ENCODE measurements at places on chromosomes 11 and 22.

DNA sequence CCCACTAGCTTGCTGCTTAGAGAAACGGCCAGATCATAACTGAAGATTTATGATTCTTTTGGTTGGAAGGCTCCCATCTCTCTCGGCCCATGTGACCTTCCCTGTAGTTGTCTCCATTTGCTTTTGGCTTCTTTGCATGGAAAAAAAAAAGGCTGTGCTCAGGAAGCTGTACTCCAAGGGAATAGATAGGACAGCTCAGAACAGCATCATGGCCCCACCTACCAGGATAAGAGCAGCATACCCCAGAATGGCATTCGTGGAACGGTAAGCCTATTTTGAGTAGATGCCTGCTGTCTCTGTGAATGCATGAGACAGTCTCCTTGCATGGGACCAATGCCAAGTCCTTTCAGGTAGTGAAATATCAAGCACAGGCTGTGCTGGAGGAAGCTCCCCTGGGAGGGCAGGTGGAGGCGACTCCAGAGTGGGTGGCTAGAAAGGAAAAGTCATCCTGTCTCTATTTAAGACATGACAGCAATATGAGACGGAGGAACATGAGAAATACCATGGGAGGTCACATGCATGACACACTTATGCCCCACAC, 94.1 kb upstream of the AMOTL1 start:
- DNase-seq: no peak

DNA sequence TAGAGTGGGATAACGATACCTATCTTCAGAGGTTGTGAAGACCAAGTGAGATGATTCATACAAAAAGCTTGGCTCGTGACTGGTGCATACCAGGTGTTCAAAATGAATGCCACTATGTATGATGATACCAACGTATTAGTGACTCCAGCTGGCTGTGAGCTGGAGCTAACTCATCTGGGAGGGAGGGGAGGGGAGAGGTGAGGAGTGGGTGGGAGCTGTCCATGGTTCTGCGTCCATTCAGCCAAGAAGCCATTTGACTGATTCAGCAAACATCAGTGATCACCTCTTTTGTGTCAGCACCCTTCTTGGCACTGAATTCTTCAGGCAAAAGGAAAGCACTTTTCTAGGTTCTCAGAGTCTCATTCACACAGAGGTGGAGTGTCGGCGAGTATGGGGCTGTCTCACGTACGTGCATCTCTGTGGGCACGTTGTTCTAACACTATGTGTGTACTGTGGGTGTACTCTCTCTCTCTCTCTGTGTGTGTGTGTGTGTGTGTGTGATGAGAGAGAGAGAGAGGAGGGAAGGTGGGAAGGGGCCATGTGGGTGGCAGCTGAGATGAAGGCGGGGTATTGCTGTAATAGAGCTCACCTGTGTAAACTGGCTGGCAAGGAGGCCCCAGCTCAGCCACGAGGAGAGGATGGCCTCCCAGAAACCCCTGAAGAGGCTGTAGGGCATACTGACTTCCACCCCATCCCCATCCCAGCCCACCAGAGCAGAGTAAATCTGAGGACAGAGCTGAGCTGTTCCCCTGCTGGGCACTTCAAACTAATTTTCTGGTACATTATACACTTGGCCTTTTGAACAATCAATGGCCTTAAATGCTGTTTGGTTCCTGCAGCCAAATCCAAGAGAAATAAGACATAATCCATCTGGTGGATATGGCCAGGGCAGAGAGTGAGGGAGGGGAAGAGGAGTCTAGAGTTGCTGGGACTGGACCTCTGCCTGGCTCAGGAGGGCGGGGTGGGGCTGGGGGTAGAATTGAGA, 96.1 kb upstream of the THY1 start:
- no peak for DNase-seq

- no peak for DNase-seq
Observed at GRCh38 chr22:30829901-30830550, 135.4 kb downstream of the OSBP2 start.

DNA sequence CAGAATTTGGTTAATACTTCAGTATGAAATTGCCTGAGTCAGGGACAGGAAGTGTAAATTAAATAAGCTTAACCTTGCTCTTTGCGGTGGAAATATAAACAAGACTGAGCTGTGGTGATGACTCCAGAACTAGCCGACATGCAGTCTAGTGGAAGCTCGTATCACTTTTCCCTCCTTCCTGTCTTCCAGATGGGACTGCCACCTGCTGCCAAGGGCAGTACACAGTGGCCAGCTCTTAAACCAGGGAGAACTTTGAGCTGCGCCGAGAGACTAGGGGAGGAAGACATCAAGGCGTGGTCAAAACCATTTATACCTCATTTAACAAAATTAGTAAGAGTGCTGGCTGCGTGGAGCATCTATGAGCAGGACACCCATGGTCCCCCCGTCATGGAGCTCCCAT, 31.3 kb upstream of the CTTN start:
- DNase-seq: no peak

DNA sequence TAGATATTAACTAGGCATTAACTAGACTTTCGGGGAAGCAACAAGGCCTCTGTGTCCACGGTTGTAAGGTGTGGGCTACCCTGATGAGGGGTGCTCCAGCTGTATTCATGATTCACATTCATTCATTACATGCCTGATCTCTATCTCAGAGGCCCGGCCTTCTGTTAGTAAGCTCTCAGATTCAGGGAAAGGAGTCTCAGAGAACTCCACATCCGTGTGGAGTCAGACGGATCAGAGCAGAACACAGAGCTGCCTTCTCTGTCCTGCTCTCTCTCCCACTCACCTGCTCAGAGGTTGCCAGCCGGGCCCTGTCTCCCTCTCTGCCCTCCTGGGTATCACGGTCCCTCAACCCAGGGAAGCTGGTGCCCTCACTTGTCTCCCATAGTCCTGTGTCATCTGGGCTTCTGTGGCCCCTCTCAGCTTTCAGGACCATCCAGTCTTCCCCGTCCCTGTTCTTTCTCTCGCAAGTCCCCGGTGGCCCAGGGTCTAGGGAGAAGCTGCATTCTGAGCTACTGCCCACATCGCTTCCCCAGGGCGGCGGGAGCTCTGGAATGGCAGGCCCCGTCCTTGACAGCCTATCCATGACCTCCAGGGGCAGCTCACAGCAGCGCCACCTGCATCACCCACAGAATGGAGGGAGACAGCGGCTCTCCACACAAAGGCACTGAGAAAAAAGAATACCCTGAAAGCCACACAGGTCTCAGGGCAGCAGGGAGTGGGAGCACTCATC, 4.3 kb downstream of the TP53AIP1 start:
- DNase-seq: no peak

DNA sequence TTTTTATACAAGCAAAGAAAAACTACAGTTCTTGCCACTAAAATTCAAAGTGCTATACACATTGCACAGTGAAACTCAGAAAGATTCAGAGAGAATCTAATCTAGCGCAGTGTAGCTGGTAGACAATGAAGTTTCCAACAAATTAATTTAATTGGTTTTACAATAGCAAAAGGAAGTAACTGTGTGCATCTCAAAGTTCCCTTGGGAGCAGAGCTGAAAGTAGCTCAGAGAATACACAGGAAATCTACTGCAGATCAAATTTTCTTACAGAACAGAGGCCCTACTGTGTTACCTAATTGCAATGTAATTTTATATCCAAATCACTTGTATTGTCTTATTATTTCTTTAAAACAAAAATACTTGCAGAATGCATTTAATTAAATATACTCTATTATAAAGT, 1396.2 kb upstream of the TENM4 start:
- DNase-seq: no peak

DNA sequence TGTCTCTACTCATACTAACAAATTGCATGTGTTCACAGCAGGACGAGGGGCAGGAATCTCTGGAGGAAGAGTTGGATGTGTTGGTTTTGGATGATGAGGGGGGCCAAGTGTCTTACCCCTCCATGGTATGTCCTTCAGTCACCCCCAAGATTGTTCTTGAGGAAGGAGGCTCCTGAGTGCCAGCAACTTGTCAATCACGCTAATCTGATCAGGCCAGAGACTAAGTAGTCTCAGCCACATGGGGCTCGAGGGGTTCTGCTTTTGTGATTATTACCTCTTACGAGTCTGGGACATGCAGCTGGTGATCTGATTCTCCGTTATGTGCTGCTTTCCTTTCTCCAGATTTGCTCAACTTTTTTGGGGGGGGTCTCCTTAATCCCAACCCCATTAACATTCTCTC, 54.3 kb downstream of the CTNND1 start:
- DNase-seq: no peak

GRCh38 chr11:65459552-65459951, 37.0 kb downstream of the NEAT1 start:
- no peak for DNase-seq

DNA sequence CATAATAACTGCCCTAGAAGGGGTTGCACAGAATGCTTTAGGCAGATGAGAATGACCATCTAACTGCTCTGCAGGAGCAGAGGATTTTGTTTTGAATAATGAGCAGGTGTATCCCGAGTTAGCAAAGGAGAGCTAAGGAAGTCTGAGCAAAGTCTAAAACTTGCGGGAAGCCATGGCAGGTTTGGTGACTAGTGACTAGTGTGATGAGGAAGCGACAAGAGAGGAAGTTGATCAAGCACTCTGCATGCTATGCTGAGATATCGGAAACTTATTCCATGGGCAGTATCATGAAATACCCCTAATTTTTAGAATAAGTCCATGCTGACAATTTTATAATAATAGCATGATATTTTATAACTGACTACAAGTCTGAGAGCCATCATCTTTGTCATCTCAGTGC, 12.9 kb downstream of the OLFML1 start:
- DNase-seq: no peak

- DNase-seq: no peak
Observed at GRCh38 chr11:35826949-35827348, 116.9 kb upstream of the LDLRAD3 start.

- no peak for DNase-seq
Observed at GRCh38 chr22:35195821-35196220, 61.5 kb upstream of the HMGXB4 start.

- DNase-seq: no peak
Observed at GRCh38 chr22:31344256-31344577, 1.9 kb downstream of the PATZ1 start.

DNA sequence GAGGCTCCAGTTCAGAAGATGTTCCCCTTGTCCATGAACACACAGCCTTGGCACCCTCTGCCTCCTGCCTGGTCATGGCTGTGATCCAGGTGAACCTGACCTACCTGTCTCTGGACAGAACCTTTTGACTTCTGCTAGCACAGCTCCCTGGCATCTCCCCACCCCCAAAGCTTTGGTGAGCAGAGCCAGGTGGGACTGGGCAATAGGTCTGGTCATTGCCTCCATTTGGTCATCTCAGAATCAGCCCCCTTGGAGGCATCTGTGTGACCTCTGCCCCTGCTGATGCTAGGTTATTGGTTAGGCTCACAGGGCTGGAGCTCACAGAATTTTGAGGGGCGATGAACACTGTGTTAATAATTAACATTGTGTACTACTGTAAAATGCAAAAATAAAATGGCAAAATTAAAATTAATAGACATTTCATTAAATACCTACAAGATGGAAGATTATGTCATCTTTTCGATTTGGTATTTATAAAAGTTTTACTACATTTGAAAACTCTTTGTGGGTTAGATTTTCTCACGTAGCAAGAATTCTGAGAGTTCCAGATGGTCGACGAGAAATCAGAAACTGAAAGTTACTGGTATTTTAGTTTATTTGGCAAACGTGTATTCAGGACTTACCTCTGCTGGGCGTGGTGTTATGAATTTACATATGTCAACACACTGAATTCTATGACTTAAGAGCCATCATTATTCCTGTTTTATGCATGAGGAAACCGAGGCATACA, 8.3 kb upstream of the KIAA0930 start:
- DNase-seq: no peak

- DNase-seq: no peak
Observed at GRCh38 chr11:66020618-66021357, 5.5 kb downstream of the CATSPER1 start.

- no peak for DNase-seq
Observed at GRCh38 chr11:127288926-127289325, 288.4 kb upstream of the KIRREL3 start.

GRCh38 chr22:47133061-47133969, 370.9 kb downstream of the TBC1D22A start:
- no peak for DNase-seq

DNA sequence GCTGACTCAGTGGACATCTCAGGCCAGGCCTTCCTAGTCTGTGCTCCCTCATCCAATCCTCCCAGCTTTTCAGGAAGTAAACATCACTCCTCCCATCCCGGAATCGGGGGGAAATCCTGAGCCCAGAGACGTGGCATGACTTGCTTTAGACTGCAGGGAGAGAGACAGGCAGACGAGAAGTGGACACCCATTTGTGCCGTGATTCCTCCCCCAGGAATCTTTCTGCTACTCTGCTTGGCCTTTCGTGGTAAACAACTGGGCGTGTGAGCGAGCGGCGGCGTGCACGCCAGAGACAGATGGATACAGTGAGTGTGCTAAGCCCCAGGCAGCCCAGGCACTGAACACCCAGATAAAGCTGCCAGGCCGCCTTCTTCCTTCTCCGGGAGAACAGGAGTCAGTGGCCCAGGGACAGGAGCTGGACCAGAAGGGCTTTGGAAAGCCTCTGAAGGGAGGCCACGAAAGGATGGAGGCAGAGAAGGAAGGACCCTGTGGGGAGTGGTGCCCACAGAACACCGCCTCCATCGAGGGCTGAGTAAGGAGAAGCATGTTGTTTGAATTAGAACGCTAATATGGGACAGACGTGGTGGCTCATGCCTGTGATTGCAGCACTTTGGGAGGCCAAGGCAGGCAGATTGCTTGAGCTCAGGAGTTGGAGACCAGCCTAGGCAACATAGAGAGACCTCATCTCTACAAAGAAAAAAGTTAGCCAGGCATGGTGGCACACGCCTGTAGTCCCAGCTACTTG, 53.0 kb upstream of the PRR5 start:
- DNase-seq: no peak

- DNase-seq: no peak
Observed at GRCh38 chr11:75280770-75281468, 40.3 kb downstream of the TPBGL start.
